ENCODE measurements at places on chromosomes 12 and 14. TPM values are rescaled to one million over a fixed set of nuclear protein-coding genes. Genes with fewer than 3 reads are reported as not detected.

- DNase-seq, result peak; percentile 44
Observed at GRCh38 chr14:31945074-31945613, 132.0 kb upstream of the ARHGAP5 start.

- no peak for DNase-seq
Observed at GRCh38 chr14:95685978-95686922, at the start of gene TCL1B. TCL1B (plus strand) TSS chr14:95686426; CDS start chr14:95686468, 42 bp downstream.

DNA sequence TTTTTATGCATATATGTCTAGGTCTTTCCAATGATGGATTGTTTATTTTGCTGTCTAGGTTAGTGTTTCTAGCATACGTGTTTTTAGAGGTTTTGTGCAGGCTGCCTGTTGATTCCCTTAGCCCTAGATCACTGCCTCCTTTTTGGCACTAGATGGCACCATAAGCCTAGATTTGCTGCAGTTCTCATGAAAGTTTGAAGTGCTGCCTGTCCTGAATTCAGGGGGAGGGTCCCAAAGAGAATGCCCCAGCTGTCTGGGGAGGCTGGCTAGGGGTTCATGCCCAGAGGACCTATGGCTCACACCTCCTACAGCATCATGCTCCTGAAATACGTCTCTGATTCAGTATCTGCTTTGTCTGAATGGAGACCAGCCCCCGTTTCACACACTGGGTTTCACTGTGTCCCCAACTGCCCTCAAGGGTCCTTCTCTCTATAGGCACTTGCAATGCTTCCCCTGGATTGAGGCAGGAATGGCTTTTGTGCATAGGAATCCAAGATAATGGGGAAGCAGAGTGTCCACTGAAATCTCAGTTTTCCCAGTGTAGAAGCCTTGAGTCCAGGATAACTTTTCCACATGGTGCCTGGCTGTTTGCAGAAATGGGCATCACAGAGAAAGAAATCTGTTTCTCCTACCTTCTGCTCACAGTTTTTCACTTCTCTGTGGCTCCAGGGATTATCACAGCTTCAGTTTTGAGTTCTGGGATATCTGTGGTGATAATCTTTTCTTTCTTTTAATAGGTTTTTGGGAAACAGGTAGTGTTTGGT, 14.2 kb upstream of the TXNRD1 start:
- peak; percentile 61 for DNase-seq

GRCh38 chr12:53989227-53990113, 4.5 kb downstream of the HOXC10 start:
- peak; percentile 54 for DNase-seq

DNA sequence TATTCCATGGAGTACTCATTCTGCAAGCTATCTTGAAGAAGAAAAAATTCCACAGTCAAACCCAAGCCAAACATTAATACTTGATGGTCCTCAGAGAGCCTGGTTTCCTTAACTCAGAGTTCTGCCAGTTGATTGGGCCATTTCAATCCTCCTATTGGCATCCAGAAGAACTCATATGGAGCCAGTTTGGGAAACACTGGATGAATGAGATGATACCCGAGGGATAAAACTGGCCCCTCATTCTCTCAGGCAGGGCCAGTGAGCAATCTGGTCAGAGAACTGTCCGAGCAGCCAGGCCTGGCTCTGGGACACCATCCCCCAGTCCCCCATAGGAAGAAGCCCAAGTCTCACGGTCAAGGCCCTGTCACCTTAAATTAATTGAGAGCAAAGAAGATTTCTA, 48.8 kb downstream of the NUAK1 start:
- no peak for DNase-seq

DNA sequence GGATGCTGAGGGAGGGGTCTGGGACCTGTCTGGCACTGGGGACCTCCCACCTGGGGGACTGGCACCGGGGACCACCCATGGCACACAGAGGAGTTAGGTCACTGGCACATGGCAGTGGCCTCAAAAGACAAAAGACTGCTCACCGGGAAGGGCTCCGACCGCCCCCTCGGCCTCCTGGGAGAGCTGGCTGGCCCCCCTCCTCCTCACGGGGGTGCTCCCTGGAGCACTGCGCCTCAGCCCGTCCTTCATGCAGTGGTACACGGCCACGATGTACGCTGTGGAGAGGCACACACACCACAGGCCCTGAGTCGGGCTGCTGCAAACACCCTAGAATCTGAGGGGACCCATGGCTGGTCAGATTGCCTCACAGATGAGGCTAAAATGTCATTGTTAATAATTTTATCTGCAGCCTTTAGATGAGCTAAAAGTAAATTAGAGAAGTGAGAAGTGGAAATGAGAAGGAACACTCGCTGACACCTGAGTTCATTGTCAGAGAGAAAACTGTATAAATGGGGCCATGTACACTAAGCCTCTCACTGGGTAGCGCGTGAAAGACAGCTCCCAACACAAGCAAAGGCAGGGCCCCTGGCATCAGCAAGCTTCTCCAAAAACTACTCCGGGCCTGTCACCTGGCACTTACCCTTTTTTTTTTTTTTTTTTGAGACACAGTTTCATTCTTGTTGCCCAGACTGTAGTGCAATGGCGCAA, 14.1 kb downstream of the P2RX2 start:
- no peak for DNase-seq

DNA sequence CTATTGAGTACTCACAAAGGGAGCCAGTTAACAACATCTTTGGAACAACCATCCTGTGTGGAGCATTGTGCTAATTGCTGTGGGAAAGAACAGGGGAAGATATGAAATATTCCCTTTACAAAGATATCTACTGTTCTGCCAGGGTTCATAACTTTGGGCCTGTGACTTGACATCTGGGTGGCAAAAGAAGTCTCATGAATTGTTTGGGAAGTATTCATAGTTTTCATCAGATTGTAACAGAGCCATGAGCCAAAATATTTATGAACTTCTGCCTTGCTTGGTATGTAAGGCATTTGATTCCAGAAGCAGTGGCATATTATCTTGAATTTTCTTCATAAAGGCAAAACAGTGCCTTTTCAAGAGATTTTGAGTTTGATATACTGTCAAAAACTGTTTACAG, 816.2 kb downstream of the DIO2 start:
- DNase-seq, result no peak

GRCh38 chr12:58988643-58989344, 68.5 kb upstream of the LRIG3 start:
- no peak for DNase-seq

DNA sequence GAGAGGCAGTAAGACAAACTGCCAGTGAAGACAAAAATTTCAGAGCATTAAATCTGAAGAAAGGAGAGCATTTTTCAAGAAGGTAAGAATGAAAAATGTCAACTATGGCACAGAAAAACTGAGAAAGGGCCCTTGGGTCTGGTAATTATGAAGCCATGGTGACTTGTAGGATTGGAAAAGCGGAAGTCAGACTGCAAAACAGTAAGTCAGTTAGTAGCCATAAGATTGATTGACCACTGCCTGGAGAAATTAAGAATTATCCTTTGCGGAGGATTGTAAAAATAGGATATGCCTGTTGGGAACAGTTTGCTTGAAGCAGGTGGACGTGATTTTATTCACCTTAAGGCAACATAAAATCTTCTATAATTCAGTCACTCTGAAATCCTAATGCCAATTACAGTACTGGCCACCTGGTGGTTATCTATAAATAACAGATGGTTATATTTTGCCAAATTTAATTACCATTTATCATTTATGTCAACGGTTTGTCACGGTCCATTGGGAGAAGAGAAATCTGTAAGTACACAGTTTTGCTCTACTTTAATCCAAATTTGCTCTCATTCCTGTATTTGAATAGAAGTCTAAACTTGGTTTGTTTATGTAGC, 127.1 kb upstream of the CNTN1 start:
- no peak for DNase-seq

GRCh38 chr14:34843011-34843554, 32.1 kb downstream of the BAZ1A start:
- no peak for DNase-seq

- DNase-seq, result no peak
Observed at GRCh38 chr14:26775765-26776563, 178.1 kb upstream of the NOVA1 start.

DNA sequence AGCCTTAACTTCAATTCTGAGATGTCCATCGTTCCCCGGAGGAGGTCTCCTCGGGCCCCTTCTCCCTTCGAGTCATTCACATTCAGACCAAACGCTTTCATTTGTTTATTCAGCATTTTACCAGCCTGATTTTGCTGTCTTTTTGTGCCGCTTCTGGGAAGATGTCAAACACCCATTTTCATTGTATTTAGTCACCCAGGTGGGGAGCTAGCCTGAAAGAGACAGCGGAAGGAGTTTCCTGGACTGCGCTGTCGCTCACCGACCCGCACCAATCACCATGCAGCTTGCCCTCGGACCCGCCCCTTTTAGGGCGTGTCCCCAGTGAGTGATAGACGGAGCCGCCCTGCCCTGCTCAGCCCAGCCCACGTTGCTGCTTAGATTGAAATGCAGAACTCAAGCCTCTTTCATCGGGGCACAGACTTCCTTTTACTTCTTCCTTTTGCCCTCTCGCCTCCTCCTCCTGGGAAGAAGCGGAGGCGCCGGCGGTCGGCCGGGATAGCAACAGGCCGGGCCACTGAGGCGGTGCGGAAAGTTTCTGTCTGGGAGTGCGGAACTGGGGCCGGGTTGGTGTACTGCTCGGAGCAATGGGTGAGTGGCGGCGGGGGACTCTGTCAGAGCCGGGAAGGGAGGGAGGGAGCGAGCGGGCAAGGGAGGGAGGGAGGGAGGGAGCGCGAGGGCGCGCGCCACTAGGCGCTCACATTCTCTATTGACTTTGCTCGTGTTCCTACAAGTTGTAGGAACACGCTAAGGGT, at the start of gene PAX9:
PAX9 (plus strand) TSS at position 355 of the 752 bp plus-strand sequence; CDS start at position 585, 230 bp downstream.
- no peak for DNase-seq

DNA sequence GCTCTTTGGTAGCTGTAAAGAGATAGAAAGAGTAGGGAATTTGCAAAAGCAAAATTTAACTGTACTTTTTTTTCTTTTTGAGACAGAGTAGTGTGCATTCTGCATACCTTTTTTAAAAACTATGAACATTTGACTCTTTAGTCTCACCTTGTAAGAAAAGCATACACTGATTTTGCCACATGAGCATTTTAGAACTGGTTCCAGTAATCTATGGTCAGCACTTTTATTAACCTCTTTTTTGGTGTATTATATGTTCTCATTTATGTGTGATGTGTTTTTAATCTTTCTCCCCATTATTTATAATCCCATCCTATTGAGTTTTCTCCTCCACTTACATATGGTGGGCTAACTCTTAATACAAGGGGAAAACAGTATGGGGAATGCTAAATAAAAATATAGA, 1111.4 kb downstream of the FLRT2 start:
- DNase-seq, result no peak

GRCh38 chr12:94405413-94406116, 54.1 kb downstream of the CEP83 start:
- DNase-seq, result no peak

DNA sequence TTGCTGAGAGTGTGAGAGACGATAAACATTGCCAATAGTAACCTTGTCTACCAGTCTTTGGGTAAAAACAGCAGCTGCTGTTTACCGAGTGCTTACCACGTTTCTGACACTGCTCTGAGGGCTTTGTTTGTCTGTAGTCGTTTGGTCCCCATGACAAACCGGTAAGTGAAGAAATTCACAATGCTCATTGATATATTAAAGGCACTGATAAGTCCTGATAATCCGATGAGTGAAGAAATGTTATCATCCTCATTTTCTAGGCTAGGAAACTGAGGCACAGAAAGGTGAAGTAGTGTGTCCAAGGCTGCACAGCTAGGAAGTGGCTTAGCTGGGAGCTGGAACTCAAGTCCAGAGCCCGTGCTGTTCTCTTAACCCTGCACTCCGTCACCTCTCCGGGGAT, 138.6 kb downstream of the SCARB1 start:
- no peak for DNase-seq

DNA sequence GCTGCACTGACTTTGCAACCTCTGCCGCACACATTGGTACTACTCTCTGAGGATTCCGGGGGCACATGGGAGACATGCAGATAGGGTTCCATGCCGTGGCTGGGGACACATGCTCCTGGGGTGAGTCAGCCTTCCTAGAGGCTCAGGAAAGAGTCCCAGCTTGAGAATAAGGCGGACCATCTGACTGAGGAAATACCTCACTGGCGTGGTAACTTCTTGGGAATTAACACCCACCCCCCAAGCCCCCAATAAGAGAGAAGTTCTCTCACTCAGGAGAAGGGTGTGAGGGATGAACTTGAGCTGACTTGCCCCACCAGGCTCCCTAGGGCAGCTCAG, 23.2 kb downstream of the PLXNC1 start:
- DNase-seq, result no peak

GRCh38 chr12:83514372-83514771, 827.7 kb downstream of the TMTC2 start:
- DNase-seq, result no peak

- DNase-seq, result no peak
Observed at GRCh38 chr12:25775968-25776367, 182.5 kb upstream of the RASSF8 start.

DNA sequence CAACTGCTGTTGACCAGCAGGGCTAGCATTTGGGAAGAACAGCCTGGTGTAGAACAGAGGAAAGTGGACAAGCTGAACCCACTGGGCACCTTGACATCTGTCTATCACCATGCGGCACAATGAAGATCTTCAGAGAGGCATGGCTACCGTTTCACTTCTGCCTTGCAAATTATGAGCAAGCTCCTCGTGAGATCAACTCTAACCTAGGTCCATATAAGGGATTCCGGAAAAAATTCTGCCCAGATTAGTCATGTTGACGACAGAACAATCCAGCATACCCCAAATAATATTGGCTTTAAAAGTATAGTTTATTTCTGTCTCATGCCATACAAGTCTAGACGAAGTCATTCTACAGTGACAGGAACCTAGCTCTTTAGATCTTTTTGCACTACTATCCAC, 91.6 kb upstream of the ATF7IP start:
- DNase-seq, result no peak

DNA sequence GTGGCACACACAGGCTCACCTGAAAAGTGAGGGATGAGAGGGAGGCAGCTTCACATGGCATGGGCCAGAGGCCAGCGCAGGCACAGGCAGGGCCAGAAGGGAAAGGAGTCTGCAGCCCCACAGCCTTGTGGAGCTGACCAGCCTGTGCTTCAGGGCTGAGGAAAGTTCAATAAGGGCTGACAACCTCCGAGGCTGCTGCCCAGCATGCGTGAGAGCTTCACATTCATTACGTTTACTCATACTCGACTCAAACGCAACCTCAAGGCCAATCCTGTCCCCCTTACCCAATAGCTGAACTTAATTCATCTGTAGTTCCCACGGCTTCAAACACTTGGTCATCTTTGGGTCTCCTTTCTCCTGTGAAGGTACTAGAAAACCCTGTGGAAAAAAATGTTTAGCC, 4.8 kb downstream of the MMAB start:
- DNase-seq, result no peak

GRCh38 chr12:100141666-100141997, 1.0 kb downstream of the BLTP3B start:
- peak; percentile 42 for DNase-seq

- DNase-seq, result no peak
Observed at GRCh38 chr12:61291647-61292046, 968.6 kb upstream of the USP15 start.

- DNase-seq, result no peak
Observed at GRCh38 chr12:58695263-58695662, 225.0 kb downstream of the LRIG3 start.

GRCh38 chr12:45655743-45656142, 73.8 kb upstream of the ARID2 start:
- no peak for DNase-seq

- peak; percentile 47 for DNase-seq
Observed at GRCh38 chr12:51591016-51591901, at the start of gene SCN8A. SCN8A (plus strand) TSS chr12:51591233; CDS start chr12:51662818, 71,585 bp downstream.

CLEC2B gene
- 61.4 TPM for total RNA-seq

SIX6 gene
- total RNA-seq, result not detected

WSCD2 gene
- not detected for total RNA-seq

CLBA1 gene
- 0.60 TPM for total RNA-seq

PKP2 gene
- not detected for total RNA-seq

PAWR gene
- 8.0 TPM for total RNA-seq

ZC2HC1C gene
- 3.3 TPM for total RNA-seq
